ENCODE measurements at places on chromosomes 11 and 22.

DNA sequence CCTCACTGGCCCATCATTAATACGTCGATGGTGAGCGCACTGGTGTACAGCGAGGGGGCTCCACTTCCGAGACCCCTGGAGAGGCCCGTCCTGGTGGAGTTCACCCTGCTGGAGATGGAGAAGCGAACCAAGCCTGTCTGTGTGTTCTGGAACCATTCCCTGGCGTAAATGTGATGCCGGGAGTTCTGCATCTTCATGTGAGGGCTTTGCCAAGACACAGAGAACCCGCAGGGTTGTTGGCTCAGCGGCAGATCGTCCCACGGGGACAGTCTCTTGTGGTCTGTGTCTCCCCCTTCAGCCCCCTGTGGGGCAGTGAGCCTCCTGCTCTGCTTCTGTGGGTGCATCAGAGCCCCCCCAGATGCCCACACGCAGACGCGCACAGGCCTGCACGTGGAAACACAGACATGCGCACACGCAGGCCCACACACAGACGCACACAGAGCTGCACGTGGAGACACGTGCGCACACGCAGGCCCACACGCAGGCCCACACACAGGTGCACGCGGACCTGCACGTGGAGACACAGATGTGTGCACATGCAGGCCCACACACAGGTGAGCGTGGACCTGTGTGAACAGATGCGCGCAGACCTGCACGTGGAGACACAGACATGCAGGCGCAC, 55.8 kb upstream of the PRODH start:
- no peak for DNase-seq

GRCh38 chr22:24089951-24090350, 78.8 kb downstream of the CABIN1 start:
- DNase-seq = no peak

DNA sequence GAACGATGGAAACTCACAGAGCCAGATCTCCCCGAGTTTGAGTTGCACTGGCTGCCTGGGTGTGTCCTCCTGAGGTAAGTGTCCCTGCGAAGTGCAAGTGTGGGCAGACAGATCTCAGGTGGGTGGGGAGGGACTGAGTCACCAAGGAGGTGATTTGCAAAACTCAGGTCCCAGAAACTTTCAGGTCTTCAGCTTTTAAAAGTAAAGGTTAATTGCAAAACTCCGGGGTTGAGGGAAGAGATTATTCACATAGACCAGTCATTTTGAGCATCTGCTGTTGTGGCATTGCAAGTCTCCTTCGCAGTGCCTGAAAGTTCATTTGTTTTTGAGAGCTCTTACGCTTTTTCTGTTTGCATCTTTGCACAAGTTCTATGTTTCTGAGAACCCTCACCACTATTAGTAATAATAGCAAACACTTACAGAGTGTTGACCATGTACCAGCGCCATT, 7.1 kb downstream of the CD44 start:
- no peak for DNase-seq

- DNase-seq = no peak
Measured at GRCh38 chr11:112610996-112611750, 350.0 kb upstream of the NCAM1 start.

DNA sequence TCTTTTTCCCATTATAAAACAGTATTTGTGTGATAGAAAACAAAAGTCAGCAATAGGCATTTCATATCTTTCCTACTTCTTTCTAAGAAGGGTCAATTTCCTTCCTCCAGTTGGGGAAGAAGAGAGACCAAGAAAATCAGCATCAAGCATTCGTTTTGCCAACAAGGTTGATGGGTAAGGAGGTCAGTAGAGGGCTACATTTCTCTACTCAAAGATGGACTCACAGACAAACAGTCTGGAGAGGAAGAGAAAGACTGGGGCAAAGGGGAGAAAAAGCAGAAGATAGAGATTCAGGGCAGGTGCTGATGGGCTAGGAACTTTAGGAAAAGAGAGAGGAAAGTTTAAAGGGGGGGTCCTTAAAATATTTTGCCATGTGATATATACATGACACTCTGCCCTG, 8.6 kb upstream of the MTNR1B start:
- no peak for DNase-seq

DNA sequence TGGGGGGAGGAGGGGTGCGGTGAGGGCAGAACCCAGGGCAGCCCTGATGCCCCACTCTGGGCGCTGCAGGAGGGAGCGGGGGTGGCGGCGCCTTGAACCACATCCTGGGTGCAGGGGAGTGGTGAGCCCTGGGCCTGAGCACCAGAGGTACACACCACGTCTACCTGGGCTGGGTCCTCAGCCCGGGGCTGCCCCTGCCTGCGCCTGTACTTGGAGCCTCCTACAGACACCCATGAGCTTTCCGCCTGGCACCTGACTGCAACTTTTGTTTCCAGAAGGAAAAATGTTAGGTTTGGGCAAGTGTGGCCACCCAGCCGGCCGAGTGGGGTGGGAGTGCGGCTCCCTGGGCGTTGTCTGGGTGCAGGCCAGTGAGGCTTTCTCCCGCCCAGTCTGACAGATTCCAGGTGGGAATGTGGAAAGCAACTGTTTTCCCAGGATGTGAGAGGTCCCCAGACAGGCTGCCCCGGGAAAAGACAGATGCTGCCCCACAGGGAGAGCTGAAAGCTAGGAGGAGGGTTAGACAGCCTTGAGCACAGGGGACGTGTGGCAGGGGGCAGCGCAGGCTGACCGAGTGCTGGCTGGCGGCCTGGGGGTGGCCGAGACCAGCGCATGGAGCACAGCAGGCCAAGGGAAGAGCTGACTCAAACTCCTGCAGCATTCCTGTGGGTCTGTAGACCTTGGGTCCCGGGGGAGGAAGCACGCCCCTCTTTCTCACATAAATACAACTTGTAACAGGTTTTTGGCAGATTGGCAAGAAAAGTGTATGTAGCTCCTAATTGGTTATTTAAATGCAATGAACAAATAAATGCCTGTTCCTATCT, 44.1 kb downstream of the GNB1L start:
- no peak for DNase-seq

GRCh38 chr11:120285256-120285655, 39.8 kb upstream of the TLCD5 start:
- DNase-seq = no peak

- DNase-seq = no peak
Measured at GRCh38 chr11:10899121-10899830, 41.4 kb upstream of the ZBED5 start.

- no peak for DNase-seq
Measured at GRCh38 chr11:95794086-95794485, 3.8 kb downstream of the CEP57 start.

- DNase-seq = no peak
Measured at GRCh38 chr11:71499125-71499524, 27.9 kb upstream of the KRTAP5-7 start.

GRCh38 chr11:31699066-31699465, 112.1 kb downstream of the PAX6 start:
- no peak for DNase-seq

DNA sequence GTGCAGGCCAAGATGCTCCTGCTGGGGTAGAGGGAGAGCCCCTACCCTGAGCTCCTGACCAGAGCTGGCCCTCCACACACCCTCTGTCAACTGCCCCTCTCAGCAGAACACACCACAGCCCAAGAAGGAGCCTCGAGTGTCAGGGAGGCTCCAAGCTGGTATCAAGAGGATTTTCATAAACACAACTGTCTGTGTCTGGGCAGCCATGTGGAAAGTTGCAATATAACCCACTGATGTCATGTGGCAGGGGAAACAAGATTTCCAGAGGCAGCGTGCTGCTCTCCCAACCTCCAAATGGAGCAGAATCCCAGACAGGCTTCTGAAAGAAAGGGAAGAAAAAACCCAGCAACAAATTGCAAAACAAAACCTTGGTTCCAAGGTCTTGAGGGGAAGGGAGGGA, 569.9 kb downstream of the BUD13 start:
- no peak for DNase-seq

DNA sequence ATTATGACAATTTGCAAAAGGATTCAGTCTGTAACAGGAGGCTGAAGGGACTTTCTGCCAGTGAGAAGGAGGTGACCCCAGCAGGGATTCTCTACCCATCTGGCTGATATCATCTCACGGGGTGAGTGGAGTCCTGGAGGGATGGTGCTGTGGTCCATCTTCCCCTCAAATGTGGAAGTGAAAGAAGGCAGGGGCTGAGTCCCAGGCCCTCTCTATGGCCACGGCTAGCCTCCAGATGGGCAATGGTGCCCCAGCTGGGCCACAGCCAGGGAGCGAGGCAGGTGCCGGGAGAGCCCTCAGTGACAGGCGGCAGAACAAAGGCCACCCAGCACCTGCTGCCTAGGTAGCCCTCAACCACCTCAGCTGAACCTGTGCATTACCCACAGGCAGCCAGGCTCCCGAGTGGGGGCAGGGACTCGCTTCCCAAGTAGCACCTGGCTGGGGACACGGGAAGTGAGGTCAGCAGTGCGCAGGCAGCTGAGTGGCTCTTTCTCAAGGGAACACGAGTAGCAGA, 6.7 kb downstream of the NECTIN1 start:
- peak; percentile 68 for DNase-seq

DNA sequence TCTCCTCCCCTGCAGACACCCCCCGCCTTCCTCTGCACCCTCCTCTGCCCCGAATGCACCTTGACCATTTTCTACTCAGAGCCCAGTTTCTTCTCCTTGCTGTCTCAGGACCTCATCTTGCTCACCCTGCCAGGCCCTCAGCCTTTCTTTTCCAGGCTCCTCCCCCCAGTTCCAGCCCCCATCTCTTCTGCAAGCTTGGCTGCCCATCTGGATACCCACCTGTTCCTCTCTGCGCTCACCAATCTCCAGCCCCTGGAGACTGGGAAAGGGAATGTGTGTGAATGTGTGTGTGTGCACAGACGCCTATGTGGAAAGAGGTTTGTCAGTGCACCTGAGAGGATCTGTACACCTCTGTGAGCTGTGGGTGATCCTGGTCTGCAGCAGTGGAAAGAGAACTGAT, 36.4 kb downstream of the SLC22A12 start:
- no peak for DNase-seq

DNA sequence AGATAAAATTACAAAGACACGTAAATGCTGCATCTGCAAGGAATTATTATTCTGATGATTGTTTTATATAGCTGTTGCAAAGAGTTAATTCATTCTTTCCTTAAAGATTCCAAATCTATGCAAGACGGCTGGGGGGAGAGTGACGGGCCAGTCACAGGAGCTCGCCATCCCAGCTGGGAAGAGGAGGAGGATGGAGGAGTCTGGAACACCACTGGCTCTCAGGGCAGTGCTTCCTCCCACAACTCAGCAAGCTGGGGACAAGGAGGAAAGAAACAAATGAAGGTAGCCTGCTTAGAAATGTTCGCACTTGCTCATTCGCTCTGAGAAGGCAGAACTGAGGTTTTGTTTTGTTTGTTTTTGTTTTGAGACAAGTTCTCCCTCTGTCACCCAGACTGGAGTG, 73.0 kb upstream of the ADSL start:
- DNase-seq = no peak

DNA sequence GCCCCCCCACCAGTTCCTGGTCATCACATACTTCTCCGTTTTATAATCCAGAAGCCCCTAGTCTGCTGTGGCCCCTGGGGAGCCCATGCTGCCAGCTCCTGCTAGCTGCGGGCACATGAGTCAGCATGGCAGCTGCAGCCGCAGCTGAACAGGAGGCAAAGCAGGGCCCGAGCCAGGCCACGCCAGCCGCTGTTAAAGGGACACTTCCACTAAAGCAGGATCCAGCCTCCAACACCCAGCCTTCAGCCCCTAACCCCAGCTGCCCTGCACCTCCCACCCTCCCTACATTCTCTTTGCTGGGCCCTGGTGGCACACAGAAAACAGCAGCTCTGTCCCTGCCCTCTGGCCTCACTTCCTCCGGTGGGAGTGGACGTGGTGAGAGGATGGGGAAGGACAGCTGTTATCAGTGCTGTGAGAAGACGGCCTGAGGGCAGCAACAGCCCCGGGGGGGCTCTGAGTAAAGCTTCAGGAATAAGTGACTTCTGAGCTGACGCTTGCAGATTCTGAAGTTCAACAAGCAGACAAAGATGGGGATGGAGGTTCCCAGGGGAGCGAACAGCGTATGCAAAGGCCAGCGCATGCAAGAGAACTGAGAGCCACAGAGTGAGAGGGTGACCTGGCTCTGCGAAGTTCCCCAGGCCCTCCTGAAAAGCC, 688 bp upstream of the LRRC74B start:
- DNase-seq = no peak

DNA sequence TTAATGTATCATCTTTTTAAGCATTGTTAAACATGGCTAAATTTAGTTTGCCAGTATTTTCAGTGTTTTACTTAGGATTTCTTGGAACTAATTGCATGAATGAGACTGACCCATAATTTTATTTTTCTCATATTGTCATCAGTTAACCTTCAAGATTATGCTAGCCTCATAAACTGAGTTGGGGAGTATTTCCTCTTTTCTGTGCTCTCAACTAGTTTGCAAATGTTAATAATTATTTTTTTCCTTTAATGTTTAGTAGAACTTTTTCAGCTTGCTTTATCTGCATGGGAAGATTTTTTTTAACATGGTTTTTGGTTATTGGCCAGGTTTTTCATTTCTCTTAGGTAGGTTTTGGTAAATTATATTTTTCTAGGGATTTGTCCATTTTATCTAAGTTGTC, 235.4 kb upstream of the SESN3 start:
- no peak for DNase-seq

DNA sequence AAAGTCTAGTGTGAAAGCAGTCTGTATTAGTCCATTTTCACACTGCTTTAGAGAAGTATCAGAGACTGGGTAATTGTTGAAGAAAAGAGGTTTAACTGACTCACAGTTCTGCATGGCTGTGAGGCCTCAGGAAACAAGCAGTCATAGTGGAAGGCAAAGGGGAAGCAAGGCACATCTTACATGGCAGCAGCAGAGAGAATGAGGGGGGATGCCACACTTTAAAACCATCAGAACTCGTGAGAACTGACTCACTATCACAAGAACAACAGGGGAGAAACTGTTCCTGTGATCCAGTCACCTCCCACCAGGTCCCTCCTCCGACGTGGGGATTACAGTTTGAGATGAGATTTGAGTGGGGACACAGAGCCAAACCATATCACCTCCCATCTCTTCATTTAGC, 13.8 kb upstream of the TUBA8 start:
- no peak for DNase-seq

DNA sequence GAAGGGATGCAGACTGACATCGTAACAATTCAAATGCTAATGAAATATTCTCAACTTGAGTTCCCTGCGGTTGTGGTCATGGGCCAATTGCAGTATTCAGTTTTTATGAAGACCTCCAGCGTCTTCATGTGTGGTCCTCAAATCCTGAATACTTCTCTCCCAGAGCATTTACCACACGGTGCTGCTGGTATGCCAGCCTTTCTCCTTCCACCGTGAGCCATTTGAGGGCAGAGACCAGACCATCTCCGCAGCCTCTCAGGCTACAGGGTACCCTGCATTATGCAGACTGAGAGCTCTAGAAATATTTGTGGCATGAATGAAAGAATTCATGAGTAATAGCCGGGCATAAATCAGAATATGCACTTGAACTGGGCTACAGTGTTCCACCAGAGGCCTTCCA, 289.7 kb downstream of the ST3GAL4 start:
- DNase-seq = no peak

Data from NCI-H187 (cell line).